Kasumi-1 (cell line): ENCODE measurements at places on chromosomes 6 and 20.

DNA sequence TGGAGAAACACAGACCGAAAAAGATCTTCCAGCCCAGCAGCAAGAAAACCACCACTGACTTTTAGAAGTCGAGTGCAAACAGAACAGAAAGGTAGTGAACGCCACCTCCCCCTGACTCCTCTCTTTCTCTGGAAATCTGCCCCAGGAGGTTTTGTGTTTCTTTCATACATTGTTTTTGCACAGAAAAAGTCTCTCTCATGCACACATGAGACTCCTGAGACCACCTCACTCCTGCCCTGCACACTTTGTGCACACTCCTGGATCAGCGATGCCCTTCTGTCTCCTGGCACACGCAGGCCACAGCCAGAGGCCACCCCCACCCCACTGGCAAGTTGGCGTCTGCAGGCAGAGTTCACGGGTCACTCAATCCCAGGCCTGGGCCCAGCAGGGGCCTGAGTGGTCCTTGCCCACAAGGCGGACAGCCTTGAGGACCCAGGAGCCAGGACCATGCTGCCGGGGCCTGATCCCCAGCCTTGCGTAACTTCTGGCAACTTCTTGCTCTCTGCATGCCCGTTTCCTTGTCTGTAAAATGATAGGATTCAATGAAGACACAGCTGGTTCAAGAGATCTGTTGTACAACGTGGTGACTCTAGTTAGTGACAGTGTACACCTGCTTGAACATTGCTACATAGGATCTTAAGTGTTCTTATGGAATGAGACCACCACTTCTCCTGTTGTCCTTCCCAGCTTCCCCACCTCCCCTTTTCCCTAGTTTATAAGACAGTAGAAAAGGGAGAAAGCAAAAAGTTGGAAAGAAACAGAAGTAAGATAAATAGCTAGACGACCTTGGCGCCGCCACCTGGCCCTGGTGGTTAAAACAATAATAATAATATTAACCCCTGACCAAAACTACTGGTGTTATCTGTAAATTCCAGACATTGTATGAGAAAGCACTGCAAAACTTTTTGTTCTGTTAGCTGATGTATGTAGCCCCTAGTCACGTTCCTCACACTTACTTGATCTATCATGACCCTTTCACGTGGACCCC, 30.2 kb upstream of the CST7 start:
- DNase-seq: no peak

- DNase-seq: no peak
These were observed 54.3 kb upstream of the GPR31 start for GRCh38 chr6:167211881-167212712.

DNA sequence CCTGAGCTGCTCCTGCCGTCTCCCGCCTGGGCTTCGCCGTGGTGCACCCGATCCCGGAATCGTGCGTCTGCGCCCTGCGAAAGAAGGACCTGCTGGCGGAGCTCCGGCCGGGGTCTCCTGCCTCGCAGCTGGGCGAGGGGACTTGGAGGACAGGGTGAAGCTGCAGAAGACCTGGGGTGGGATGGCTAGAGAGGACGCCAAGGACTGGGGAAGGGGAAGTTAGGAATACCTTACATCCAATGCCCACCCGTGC, 150.2 kb downstream of the PRL start:
- DNase-seq: no peak

GRCh38 chr6:109379711-109380110, 2.6 kb downstream of the CD164 start:
- DNase-seq: no peak

DNA sequence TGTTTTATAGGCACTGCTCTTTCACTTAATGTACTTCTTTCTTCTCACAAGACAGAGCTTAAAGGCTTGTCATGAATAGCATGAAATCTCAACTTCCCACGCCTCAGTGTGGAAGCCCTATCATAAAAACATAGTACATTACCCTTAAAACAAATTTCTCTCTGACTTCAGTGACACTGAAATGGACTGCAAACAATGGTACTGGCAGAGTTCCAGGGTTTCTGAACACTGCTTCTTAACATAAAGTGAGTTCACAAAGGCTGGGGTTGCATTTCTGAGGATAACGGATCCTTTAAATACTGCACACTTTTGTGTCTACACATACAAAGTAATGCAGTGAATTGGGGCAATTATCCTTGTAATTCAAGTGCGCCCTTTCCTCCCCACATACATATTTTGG, 32.3 kb upstream of the PLEKHG1 start:
- no peak for DNase-seq

- no peak for DNase-seq
These were observed 37.9 kb upstream of the BEND6 start for GRCh38 chr6:56916849-56917551.

DNA sequence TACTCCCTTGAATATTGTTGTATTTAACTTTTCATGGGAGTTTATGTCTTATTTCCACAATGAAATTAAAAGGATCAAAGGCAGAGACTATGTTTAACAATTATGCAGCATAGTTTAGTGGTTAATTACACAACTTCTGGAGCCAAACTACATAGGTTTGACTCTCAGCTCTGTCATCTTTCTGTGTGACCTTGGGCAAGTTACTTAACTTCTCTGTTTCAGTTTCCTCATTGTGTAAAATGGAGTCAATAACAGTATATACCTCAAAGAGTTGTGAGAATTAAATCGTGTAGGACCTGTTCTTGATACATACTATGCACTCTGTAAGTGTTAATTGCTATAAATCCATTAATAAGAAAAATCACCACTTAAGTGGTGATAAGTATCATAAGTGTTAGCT, 48.3 kb downstream of the BTBD9 start:
- no peak for DNase-seq

- no peak for DNase-seq
These were observed 3.1 kb downstream of the CHMP4B start for GRCh38 chr20:33814238-33814712.

- no peak for DNase-seq
These were observed 18.2 kb upstream of the AVP start for GRCh38 chr20:3102575-3103368.

- no peak for DNase-seq
These were observed 82.9 kb downstream of the RPP40 start for GRCh38 chr6:4920914-4921410.

DNA sequence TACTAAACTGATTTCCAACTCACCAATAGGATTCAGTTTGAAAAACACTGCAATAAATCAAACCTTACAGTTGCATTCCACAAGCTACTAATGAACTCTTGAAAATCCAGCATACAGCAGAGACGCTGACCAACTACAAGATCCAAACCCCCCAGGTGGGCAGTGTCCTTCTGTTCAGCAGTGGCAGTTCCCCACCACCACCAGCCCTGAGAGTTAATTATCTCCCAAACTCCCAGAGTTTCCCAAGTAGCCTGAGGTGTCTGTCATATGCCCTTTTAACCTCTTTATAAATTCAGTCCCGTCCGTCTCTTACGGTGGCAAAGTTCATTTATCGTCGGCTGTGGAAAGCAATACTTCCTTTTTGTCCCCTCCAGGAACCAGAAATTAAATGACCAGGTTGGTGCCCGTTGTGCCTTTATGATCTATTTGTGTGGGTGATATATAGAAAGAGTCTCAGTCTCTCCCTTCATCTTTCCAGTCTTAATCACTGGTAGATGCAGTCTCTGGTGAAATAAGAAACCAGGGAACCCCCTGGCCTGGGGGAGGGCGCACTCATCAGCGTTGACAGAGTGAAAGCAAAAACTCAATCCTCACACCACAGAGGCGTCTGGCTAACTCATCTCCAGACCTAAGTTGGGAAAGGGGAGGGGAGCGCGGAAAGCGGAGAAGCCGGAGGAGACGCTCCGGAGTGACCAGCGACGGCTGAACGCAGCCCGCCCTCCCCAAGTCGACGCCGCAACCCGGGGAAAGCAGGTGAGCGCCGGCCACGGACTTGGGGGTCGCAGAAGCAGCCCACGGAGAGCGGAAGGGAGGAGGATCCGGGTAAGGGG, 717 bp downstream of the MRPL14 start:
- peak; percentile 44 for DNase-seq

DNA sequence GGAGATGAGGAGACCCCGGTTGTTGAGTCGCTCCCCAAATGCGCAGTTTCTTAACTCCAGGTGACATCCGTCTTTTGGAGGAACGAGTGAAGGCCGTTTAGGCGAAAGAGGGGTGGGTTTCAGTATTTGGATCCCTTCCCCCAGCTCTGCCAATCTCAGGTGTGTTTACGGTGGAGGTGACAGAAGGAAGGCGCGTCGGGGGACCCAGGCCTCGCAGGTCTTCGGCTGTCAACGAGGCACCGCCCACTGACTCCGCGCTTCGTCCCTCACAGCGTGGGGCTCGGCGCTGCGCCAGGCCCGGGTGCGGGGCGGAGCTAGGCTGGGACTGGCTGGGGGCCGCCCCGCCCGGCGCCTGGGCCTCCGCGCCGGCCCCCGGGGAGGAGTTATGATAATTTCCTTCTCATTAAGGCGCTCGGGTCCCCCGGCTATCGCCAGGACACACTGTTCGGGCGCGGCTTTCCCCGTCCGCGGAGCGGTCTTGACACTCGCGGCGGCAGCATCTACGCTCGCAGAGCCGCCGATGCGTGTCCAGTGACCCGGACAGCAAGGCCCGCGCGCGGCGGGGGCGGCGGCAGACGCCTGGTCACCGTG, at the start of gene TFAP2C:
Gene TFAP2C (plus strand): TSS at position 434 of the 591 bp plus-strand sequence. CDS start 239 bp downstream, outside the sequence.
- no peak for DNase-seq

DNA sequence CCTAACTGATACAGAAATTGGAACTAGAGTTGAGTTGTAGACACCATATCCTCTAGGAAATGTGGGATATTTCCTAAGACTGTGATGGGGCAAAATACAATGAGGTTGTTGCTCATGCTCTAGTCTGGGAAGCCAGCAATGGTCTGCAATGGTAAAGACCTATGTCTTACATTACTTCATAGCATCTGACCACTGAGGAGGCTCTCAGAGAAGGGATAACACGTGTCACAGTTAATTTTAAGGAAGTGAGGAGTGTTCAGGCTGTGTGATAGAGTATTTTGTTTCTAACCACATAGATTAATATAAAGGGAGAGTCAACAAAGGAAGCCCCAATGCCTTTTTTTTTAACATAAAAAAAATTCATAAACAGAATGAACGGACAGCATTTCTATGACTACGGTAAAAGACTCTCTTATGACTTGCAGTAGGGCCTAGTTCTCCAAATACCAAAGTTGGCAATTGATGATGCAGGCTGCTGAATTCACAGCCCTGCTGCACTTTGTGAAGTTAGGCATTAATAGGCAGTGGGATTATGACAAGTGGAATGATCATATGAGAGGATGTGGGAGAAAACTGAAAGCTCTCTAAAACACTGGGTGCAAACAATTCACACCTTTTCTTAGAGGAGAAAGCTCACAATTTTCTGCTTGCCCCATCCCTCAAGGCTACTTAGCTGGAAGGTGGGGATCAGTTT, 13.7 kb downstream of the KCNS1 start:
- DNase-seq: peak; percentile 38

DNA sequence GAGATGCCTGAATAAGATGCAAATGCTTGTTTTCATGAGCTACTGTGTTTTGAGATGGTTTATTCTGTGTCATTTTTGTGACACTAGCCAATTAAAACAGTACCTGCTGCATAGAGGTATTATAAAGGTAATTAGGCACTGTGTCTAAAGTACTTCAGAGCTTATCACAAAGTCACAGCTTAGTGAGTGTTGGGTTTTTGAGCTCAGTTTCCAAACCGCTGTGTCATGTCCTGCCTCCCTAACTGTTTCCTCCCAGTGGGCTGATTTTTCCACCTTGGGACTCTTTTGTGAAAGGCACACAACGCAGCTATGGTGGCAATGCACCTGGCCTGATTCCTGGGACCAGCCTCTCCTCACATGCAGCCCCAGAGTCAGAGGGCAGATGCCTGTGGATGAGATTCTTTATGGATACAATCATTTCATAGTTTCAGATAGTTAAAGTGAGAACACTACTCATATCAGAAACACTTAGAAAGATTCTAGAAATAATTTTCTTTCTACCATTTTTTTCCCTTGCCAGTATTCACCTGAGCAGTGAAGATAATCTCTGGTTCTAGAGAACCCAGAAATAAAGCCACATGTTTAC, 41.3 kb upstream of the TAGAP start:
- no peak for DNase-seq
